ENCODE measurements at places on chromosomes 12 and 14. TPM values are rescaled to one million over a fixed set of nuclear protein-coding genes. Genes with fewer than 3 reads are reported as not detected.
A peak's percentile ranks its signal among the peaks of the same experiment; 100 is the strongest.

OR6C4 gene
- polyA plus RNA-seq: not detected

DNA sequence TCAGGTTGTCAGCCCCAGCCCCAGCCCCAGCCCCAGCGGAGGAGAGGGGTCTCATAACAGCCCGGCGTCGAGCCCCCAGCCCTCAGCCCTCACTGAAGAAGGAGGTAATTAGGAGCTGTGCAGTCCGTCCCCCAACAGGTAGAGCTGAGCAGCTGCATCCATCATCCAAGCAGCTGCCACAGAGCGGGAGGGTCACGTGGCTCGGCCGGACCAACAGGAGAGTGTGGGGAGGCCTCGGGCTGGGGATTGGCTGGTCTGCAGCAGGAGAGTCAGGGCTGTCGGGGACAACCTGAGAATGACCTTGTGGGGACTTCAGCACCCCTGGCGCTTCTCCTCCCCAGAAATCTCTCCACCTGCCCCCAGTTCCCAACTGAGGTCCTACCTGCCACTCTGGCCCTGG, 29.6 kb downstream of the SMUG1 start:
- no peak for DNase-seq

DNA sequence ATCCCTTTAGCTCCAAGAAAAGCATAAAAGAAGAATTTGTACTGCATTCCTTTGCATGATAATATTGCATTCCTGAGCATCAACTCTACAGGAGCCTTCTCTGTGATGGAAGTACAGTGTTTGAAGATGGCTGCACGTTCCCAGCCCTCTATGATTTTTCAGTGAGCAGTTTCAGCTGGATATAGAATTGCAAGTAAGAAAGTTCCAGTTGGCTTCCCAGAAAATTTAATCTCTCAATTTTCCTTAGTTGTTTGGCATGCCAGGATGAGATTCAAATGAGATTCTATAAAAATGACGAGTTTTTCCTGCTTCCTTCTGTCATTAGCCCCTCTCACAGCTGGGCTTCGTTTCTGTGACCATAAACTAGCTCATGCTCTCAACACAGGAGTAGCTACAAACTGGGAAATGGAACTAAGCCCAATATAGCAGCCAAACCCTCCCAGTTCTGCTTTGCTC, 109.9 kb downstream of the TTC8 start:
- peak; percentile 30 for DNase-seq

GRCh38 chr12:59372956-59373355, 222.9 kb upstream of the SLC16A7 start:
- no peak for DNase-seq

DNA sequence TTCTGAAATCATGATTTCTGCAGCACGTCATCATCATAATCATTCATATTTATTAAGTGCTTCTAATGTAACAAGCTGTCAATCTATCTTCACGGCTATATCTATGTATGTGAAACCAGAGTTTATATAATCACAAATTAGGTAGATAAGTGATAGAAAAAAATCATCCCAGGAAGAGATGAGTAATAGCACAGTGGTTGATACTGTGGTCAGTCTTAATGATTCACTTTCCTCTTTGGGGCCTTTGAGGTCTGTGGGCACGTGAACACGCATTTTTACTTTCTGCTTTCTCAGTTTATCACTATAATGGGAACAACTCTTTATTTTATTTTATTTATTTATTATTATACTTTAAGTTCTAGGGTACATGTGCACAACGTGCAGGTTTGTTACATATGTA, 265.9 kb upstream of the NOVA1 start:
- DNase-seq: no peak

DNA sequence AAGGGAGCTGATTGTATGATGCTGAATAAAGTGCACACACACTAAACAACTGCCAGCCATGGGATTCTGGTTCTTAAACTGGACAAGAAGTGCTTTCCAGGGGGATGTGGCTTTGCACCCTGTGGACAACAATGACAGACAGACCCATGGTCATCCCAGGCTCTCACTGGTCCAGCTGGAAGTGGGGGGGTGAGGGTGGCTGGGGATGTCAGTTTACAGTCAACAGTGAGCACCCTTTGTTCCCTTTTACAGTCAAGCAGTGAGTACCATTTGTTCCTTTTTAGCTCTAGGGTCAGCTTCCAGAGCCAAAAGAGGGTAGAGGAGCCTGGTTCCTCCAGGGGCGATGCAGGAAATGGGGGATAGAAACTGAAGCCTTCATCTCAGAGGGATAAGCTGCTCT, 100.7 kb downstream of the SMOC1 start:
- DNase-seq: no peak

DNA sequence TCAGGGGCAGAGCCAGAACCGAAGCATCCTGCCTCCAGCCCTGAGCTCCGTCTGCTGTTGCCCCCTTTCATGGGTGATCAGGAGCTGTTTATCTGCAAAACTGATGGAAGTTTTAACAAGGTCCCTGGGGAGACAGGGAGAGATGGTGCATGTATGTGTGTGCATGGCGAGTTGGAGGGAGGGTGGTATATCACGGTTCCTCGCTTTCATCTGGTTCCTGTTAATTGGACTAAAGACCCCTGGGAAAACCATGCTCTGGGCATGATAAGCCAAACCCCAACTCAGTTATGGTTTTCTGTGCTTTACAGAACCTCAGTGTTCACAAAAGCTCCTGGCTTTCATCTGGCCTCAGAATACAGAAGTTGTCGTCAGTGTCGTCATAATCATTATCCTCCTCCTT, 133.6 kb downstream of the KSR2 start:
- DNase-seq: no peak

DNA sequence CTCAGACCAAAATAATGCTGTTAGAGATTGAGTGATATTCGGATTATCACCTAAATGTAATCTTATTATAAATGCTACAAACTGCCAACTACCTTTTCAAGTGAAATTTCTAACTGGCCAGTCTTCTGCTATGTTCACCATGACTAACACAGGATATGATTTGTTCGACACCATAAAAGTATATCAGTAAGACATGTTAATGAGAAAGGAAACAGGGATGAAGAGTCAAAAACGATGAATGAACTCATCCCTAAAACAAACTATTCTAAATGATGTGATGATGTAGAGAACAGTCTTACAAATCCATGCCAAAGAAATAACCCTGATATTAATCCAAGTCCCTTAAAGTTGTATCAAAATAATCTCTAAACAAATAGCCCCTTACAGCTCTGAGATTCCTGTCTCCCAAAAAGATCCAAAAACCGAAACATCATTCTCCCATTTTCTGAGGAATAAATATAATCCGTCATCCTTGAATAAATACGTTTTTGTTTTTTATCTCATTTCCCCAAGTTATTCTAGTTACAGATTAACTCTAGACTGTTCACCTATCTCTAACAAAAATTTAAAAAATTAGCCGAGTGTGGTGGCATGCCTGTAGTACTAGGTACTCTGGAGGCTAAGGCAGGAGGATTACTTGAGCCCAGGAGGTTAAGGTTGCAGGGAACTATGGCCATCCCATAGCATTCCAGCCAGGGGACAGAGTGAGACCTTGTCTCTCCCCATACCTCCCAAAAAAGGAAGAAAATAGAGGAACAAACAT, 9.1 kb downstream of the SCAF11 start:
- no peak for DNase-seq

DNA sequence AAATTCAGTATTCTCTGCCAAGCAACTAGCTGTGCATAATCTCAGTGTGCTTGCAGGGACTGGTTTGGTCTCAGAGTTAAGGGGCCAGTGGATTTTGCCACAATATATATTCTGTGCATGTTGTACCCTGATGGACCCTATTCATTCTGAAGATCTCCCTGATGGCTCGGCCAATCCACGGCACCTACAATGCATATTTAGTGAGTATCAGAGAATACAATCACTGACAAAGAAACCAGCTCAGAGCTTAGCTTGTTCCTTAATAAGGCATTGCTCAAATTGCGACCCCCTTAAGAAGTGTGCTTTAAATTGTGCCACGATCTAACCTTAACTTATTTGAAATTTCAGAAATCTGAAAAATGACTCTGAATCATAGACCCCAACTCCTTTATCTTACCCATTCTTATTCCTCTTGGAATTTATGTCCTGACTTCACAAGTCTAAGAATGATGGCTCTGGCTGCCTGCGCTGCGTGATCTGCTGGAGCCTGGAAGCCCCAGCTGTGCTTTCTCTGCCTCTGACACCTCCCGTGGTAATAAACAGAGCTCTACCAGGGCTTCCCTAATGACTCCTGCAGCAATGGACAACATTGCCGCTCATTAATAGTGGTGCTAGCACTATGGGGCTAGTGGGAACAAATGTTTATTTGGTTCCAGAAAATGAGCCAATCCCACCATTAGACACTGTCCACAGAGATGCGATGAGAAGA, 9.0 kb upstream of the DCAF4 start:
- DNase-seq: no peak

- DNase-seq: no peak
Measured at GRCh38 chr12:129152351-129153104, 299.2 kb downstream of the GLT1D1 start.

DNA sequence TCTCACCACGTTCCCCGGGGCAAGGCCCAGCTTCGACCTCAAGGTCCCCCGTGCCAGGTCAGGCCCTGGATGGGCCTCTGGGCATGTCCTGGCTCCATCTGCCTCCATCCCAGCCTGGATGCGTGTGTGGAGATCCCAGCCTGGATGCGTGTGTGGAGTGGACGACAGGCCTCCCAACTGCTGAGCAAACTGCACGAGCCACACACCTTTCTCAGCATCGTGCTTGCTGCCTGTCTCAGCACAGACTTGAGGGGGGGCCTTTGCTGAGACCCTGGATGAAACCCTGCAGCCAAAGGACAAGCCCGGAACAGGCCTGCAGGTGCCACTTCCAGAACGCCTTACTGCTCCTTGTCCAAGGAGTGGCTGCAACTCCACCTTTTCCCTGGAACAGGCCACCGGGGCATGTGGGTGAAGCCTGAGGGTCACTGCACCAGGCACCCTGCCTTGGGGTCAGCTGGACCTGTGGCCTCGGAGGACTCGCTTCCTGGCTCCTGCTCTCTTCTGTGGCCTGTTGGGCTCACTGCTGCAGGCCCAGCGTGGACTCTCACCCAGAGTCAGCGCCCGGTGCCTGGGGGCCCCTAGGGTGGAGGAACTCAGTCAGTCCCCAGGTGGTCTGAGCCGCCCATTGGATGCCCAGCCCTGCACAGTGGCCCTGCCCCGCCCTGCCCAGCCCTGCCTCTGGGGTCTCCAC, 176.0 kb downstream of the KIF26A start:
- no peak for DNase-seq

GRCh38 chr12:58540480-58541299, 379.6 kb downstream of the LRIG3 start:
- peak; percentile 69 for DNase-seq

DNA sequence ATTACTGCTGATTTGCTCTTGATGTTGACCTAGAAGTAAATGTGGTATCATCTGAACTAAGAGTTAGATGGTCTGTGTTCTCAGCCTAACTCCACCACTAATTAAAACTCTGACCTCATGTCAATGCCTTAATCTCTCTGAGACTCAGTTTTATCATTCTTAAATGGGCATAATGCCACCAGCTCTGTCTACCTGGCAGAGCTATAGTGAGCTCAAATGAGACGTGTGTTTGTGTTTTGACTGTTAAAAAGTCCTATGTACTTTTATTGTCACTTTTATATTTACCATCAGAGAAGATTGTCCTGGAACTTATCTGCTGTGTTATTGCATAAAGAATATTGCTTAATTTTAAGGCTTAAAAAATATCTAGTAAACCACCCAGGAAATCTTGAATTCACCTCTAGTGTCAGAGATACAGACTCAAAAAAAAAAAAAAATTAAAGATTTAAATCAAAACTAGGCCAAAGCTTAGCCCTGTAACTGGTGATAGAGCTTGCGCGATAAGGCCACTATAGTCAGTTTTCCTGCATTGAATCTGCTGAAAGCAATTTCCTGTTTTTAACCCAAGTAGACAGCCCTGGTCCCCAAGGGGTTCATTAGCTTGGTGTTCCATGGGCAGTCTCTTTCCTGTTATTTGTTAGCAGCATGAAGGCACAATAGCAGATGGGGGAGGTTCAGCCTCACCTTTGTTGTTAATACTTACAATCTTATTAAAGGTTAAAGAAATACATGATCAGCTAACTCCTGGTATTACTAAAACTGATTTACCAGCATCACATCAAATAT, 261.8 kb downstream of the ATP23 start:
- DNase-seq: no peak

GRCh38 chr12:75641031-75641780, 129.8 kb upstream of the KRR1 start:
- no peak for DNase-seq

DNA sequence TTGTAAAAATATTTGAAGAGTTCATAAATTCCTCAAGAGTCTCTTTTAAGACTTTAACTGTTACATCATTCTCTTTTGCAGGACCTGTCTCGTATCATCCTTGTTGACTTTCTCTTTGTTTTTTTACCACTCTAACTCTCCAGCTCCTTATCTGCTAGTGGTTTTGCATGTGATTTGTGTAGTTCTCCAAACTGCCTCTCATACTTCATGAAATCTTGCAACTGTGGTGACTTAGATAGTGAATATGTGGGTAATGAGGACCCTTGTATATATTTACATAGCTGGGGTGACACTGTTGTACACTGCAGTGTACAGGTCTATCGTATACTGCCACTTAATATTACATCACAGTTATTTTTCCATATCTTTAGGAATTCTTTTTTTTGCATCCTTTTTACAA, 40.2 kb upstream of the EMP1 start:
- DNase-seq: no peak

DNA sequence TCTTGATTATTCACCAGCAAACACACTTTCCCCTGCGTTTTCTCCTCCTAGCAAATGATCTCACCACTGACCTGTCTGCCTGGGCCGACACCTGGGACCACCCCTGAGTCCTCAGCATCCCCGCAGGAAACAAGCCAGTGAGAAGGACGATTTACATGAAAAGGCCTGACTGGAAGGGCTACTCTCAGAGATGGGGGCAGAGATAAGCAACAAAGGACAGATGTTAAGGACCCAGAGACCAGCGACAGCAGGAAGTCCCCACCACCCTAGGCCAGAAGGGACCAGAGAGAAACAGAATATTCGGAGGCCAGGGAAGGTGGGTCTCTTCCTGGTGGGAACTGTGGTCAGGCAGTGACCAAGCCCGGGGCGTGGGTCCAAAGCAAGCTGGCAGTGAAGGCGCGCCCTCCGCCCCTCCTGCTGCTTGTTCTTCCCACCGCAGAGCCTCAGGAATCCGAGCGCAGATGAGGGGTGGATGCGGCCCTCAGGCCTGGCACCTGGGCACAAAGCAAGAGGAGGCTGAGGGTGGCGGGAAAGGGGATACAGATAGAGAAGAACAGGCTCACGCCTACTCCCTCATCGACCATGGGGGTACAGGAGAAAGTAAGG, 55.8 kb downstream of the STX2 start:
- no peak for DNase-seq
